NCI-H69 (cell line): ENCODE measurements at places on chromosomes 11 and 22.

DNA sequence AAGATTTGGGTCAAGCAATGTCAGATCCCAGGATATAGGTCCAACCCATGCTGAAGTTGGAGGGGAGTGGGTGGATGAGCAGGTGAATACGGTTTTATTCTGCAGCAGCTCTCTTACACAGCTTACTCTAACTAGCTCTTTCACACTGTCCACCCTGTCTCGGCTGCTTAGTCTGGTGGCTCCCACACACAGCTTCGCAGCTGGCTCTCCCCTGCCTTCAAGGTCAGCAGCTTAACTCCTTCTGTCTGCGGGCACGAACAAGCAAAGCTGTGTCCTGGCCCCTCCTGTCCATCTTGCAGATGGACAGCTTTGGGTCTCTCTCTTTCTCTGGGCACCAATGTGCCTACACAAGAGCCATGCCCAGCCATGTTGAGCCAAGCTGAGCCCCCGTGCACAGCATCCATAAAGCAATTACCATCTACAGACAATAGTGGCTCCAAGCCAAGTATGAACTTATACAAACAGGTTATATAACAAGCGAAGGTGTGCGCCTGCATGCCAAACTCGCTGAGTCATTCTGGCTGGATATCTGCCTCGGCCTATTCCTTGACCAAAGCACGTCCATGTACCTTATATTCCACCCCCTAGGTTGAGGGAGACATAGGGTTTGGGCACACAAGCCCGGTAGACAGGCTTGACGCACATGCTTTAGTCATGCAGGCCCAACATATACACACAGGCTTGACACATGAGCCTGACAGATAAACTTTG is 1307.8 kb upstream of the RAG2 start:
- peak; percentile 24 for DNase-seq

GRCh38 chr11:115931548-115932083 is 427.4 kb upstream of the CADM1 start:
- peak; percentile 24 for DNase-seq

- no peak for DNase-seq
Observed at GRCh38 chr22:32828150-32828549, 26.6 kb downstream of the TIMP3 start.

- peak; percentile 48 for DNase-seq
Observed at GRCh38 chr11:92653454-92653853, 316.0 kb upstream of the MTNR1B start.

DNA sequence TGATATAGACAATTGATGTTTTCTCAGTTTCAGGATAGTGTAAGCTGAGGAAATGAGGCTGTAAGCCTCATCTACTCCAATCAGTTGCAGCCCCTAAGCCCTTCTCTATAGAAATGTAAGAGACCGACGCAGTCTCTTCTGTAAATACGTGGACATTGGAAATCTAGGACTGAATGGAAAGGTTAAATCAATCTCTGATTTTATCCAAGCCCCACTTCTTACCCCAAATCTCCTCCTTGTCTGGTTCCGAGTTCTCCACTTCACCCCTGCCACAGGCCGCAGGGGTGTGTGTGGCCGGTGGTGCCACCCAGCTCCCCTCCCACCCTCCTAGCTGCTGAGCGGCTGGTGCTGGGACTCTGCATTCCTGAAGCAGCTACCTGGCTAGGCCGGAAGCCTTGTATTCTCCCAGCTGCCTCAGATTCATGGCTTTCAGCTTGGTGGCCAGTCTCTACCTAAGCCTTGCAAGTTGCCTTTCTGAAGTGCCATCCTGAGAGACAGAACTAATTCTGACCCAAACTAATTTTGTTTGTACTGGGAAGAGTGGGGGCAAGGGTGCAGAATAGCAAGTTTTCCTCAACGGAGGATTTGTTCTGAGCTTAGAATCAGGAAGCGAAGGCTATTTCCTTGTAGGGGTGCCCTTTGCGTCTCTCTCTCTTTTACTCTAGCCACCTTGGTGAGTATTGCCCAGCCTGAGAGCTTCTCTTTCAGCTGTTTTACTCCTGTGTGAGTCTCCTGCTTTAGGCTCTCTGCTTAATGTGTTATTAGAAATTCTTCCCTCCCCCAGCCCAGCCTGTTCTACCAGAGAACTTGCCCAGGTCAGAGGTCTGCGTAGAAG is 749 bp downstream of the VWA5A start:
- DNase-seq: no peak

GRCh38 chr11:99241066-99241465 is 220.3 kb downstream of the CNTN5 start:
- DNase-seq: no peak

DNA sequence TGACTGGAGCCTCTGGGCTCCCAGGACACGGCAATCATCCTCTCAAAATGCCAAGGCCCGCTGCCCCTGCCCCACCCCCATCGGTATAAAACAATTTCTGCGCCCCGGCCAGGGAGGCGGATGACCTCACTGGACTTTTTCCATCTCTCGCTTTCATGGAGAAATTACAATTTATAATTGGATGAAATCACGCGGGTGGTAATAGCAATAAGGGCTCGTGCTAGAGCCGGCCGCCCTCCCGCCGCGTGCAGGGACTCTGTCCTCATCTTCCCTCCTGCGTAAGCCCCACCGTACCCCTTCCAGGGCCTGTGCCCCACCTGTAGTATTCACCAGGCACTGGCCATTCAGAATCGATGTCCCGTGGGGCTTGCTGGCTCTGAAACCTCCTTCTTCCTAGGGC is 64.5 kb downstream of the MACROD1 start:
- DNase-seq: no peak

DNA sequence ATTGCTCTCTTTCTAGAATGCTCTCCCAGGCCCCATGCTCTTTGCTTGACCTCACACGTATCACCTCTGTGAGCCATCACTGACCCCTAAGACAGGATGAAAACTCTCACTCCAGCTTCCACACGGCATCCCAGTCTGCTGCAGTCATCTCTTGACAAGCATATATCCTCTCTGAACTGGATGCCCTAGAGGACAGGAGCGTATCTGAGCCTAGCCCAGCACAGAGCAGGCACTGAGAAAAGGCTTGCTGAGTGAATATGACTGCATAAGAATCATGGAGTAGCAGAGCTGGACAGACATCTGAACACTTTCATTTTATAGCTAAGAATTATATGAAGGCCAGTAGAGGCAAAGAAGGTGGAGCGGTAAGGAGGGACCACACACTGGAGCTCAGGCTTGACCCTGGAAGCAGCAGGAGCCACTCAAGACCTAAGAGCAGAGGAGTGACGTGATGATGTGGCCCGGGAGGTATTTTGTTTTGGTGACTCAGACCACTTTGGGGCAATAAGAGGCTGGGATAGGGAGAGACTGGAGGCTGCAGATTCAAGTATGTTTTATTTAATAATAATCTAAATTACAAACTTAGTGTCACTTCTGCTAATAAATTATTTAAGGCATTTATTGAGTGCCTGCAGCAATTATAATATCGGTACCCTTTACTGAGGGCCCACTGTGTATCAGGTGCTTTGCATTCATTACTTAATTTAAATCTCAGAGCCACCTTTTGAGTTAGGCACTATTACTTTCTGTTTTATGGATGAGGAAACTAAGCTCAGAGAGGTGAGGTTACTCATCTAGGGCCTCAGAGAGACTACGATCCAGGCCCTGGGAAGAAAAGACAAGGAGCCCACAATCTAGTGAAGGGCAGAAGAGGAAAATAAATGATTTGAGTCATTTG is 42.6 kb downstream of the MAP6 start:
- no peak for DNase-seq

DNA sequence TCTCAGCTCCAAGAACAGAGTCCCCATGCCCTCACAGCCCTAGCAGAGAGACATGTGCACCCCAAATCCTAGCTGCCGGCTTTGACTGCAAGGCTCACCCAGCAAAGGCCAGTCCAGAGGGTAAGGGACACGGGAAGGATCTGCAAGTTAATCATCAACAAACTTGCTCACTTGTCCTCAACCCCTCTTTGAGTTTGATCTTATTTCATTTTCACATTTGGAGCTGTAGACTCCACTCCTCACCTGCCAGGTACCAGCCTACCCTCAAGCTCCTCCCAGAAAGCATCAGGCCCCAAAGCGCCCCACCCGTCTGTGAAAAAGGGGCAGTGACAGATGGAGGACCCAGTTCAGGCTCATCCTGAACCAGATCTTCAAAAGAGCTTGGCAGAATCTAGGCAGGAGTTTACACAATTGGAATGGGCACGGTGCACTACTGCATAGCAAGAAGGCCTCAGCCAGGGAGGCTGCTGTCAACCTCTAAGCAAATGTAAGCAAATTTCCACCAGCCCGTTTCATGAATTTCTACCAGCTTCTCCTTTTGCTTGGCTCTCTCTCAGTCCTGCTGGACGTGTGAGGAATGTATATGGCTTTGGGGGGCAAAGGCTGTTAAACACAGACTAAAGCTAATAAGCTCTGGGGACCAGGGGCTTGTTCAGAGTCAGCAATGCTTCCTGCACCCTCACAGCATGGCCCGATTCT is 5.5 kb downstream of the EHD1 start:
- no peak for DNase-seq

DNA sequence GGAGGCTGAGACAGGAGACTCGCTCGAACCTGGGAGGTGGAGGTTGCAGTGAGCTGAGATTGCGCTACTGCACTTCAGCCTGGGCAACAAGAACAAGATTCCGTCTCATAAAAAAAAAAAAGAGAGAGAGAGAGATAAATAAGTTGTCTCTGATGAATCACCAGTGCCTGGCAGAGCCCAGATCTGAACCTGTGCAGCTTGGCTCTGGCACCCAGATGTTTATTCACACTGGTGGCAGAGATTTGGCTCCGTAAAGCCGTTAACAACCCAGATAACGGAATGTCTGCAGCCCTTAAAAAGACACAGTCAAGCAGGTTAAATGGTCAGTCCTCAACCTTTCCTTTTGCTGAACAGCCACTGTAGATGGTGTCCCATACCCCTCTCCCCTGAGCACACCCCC is 33.5 kb upstream of the RTL6 start:
- no peak for DNase-seq

DNA sequence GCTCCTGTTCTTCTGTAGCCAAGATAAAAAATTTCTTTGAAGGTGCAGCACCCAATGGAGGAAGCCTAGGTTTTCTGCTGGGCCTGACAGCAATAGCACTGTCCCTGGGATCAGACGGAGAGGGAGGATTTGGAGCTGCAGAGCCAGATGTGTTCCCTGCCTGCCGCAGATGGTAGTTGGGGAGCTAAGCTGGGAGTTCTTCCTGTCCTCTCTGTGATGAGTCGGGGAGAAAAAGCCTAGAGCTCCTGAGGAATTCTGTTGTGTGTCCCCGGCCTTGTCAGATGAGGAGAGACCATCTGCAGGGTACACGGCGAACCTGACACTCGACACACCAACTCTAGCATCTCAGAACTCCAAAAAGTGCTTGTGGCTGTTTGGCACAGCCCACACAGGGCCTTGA is 103.8 kb upstream of the CRYBB3 start:
- no peak for DNase-seq

- DNase-seq: peak; percentile 34
Observed at GRCh38 chr11:3609416-3610265, 32.2 kb downstream of the ART5 start.

DNA sequence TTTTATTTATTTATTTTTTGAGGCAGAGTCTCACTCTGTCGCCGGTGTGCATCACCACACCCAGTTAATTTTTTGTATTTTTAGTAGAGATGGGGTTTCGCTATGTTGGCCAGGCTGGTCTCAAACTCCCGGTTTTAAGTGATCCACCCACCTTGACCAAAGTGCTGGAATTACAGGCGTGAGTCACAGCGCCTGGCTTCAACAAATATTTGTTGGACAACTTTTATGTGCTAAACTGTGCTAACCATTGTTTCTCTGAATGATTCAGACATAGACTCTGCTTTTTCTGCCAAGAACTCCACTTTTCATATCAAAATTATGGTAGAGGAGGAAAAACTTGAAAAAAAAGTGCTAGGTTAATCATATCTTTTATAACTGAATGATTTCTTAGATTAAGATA is 36.3 kb downstream of the MMP7 start:
- DNase-seq: peak; percentile 24

GRCh38 chr11:15568440-15568839 is 453.7 kb downstream of the INSC start:
- DNase-seq: no peak

DNA sequence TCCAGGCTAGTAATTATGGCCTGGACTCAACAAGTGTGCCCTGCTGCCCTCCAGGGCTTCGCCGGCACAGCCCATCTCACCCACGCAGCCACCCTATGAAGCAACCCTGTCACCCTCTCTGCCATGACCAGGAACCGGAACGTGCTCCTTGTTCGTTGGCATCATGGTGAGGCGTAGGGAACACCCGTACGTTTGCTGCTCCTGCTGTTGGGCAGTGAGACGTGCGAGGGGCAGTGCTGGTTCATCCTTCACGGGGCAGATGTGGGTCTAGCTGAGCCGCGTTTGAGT is 20.7 kb downstream of the NADSYN1 start:
- no peak for DNase-seq

DNA sequence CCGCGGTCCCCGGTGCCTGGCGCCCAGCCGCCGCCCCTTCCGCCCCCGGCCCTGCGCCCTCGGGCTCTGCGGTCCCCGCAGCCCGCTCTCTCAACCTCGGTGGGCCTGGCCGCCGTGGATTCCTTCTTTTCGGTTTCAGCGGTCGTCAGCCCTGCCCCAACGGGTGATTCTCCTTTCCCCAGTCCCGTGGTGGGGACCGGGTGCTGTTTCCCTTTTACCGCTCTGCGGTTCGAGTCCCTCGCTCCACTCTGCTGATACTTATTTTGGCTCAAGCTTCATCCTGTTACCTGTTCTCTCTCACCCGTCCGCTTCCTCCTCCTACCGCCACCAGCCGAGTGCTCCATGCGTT is 494 bp downstream of the ZDHHC5 start:
- peak; percentile 62 for DNase-seq

DNA sequence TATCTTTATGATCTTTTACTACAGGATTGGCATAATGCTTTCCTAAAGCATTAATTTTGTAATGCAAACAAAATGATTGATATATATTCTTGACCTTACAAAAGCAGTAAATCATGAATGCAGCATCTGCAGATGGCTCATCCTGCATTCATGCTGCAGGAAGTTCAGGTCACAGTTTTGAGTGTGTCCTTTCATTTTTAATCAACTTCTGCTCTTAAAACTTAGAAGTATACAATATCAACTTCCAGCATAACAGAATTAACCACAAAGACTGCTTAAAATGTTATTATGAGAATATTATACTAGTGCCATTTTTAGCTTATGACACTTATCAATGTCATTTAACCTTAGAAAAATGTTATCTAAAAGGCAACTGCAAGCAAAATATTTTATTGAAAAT is 54.0 kb downstream of the SLC36A4 start:
- DNase-seq: peak; percentile 78

GRCh38 chr11:17721242-17721999 is 2.0 kb downstream of the MYOD1 start:
- peak; percentile 60 for DNase-seq

- DNase-seq: no peak
Observed at GRCh38 chr22:30892286-30892685, 76.3 kb downstream of the MORC2 start.

DNA sequence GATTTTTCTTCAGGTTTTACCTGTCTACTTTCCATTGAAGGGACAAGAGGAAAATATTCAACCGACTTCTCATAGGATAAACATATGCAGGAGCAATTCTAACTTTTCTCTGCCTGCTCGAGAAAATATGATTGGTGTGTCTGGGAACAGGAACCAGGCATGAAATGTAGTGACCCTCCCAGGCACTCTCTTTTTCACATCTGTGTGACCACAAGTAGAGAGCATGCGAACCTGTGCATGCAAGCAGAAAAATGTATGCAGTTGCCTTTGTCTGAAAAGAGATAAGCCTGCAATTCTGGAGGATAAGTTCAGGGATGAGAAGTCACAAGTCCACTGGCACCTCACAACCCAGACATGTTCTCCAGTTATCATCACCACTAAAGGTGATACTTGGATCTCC is 583.5 kb upstream of the FAT3 start:
- no peak for DNase-seq
